NCI-H226 (cell line): ENCODE measurements at places on chromosomes 5 and 9.

DNA sequence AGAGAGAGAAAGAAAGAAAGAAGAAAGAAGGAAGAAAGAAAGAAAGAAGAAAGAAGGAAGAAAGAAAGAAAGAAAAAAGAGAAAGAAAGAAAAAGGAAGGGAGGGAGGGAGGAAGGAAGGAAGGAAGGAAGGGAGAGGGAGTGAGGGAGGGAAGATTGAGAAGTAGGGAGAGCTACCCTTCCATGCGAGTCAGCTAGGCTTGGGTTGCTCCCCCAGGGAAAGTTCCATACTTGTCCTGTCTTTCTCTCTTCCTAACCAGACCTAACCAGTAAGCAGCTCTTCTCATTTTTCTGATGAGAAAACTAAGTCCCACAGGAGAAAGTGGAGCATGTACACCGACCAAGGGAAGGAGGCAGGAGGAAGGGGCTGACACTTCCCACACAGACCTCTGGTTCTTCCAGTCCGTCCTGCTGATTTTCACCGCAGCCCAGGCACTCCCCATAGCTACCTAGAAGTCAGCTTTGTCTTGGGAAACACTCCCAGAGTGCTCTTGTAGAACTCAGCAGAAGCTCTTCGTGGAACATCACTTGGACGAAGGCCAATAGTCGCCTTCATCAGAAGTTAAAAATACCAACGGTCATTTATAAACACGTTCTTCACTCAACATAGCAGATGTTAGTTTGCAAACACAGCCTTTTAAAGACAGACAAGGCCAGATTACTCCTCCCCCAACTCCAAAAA lies 29.0 kb upstream of the ENTREP1 start:
- DNase-seq, result no peak

DNA sequence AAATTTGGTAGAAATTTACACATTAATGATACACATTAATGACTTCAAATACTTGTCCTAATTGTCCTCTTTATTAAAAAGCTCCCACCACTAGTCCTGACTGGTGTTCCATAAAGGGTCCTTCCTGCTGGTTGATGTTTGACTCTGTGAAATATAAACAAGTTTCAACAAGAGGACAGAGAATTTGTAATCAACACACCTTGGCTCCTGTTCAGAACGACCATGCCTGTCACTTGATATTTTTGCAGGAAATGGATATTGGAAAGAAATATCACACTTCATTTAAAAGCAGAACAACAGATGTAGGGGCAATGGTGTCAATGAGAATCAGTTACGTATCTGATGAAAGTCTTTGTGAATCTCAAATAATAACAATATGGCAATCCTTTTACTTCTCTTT lies 211.7 kb downstream of the ENC1 start:
- no peak for DNase-seq

DNA sequence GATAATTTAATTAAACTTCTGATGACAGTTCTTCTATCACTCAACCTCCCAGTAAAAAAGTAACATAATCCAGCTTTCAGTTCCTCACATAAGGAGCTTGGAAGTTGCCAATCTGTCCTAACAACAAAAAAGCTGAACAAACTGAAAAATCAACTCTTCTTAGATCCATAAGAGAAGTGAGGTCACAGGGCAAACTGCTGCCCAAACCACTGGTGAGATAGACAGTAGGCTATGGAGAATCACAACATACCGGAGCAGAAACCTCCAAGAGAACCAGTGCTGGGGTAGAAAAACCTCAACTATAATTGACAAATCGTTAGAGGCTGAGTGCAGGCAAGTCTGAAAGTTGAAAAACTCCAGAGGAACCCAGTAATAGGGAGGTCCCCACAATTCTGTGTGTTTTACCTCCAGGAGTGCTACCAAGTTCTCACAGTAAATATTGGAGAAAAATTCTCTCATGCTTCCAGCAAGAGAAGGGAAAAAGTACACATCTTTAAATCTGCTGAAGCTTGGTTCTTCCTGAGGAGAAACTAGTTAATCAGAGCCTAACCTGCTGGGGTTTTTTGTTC lies 300.0 kb downstream of the PDE4D start:
- no peak for DNase-seq

DNA sequence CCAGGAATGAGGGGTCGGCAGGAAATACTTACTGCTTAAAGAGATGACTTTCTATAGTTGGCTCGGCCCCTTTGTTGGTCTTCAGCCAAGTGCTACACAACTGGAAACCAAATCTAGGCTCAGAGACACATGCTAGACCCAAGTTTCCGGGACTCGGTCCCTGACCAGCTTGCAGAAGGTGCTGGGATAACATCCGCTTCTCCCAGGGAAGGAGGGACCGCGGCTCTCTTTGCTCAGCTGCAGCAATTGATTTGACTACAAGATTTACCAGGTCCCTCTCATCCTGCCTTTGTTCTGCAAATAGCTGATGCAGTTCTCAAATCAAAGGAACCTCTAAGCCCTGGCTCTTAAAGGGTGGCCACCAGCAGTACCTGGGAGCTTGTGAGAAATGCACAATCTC lies 314.7 kb downstream of the MLLT3 start:
- DNase-seq, result no peak

DNA sequence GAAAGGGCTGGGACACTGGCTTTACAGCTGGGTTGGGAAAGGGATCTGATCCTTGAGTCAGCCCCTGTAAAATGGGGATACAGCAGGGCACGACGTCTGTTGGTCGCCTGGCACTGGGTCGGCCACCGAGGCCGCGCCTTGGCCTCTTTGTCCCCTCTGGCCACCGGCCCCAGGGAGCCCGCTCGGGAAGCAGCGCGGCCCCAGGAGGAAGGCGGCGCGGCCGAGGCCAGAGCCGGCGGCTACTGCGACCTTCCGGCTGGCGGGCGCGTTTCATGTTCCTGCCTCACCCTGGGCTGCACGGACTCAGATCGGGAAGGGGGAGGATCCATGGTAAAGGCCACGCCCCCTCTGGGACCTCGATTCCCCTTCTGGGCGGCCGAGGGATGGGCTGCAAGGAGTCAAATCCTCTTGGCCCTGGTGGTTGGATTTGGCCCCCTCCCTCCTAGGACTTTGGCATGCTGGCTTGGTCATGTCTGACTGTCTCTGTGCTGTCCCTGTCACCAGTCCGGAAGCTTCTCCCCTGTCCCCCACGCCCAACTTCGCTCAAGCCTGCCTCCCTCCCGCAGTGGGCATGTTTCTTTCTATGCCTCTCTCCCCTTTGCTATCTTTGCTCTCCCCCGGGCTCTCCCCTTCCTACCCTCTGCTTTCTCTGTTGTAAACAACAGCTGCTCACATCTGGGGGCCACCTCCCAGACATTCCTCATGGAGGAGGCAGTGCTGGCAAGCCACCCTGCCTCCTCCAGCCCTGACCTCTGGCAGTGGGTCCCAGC lies 25.8 kb downstream of the FPGS start:
- no peak for DNase-seq

- DNase-seq, result no peak
Measured at GRCh38 chr9:133634081-133634691, 2.0 kb upstream of the DBH start.

DNA sequence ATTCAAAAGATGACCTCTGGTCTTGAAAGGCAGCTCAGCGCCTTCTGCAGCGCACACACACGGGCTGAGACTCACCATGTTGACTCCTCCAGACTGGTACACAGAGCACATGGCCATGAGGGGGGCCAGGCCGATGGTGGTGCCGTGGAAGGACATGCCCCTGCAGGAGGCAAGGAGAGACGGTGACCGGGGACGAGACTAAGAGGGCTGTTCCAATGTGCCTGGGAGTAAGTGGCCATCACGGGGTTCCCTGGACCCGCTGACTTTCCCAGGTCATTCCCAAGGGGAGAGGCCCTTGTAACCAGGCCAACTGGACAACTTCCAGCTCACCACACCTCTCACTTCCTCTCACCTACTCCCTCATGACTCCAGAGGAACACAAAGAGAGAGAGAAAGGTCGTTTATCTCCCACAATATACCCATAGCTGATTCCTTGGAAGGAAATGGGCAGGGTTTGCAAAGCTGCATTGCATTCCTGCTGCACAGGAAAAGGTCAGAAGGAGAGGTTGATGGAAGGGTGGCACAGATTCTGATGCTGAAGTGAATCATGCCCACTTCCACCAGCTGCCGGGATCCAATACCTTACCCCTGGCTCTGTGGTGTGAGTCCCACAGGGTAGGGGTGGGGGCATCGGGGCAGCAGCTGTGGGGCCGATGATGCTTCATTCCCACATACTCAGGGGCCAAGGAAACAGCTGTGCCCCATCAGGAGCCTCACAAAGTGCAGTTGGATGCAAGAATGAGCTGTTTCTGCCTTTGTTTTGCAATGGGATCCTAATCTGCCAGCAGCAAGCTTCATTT lies 47.2 kb downstream of the NIPAL4 start:
- DNase-seq, result peak; percentile 77

- no peak for DNase-seq
Measured at GRCh38 chr5:171463862-171464229, 44.4 kb downstream of the FGF18 start.
